ENCODE measurements at places on chromosomes 6 and 20.

- no peak for DNase-seq
Measured at GRCh38 chr6:26457264-26457805, 420 bp upstream of the BTN2A1 start.

- no peak for DNase-seq
Measured at GRCh38 chr6:63672582-63673129, 37.1 kb downstream of the PHF3 start.

- DNase-seq: no peak
Measured at GRCh38 chr20:48766961-48767960, 60.5 kb downstream of the PREX1 start.

DNA sequence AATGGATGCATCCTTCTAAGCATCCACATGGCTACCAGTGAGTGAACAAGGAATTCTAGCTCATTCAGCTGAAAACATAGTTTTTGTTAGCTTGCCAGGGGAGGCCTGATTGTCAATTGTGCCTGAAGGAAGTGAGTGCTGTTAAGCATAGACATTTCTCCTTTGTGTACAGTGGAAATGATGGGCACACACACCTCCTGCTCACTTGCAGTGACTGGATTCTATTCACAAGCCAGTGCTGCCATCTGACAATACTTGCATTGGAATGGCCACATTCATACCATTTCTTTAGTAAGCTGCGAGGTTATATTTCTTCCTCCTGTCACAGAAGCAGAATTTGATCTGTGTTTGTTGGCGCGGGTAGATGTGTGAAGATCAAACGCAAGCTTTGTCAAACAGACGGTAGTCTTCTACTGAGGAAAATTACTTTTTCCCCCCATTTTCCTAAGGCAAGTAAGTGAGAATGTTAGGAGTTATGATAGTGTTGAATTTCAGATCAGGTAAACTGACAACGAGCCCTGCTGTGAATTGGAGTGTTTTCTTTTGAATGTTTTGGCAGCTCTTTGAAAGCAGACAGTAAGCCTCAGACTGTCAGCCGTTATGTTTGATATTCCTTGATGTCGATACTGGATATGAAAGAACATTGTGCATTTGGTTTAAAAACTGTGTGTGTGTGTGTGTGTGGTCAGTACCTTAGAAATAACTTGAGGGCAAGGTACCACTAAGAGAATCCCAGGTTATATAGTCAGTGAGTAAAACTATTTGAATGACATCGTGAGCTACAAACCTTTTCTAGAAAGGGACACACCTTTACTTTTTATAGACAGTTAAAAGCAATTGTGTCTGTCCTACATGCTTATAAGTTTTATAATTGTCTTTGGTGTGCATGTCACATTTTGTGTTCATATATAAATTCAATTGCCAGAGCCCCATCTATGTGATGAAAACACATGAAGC is 84.2 kb upstream of the BMP2 start:
- no peak for DNase-seq

DNA sequence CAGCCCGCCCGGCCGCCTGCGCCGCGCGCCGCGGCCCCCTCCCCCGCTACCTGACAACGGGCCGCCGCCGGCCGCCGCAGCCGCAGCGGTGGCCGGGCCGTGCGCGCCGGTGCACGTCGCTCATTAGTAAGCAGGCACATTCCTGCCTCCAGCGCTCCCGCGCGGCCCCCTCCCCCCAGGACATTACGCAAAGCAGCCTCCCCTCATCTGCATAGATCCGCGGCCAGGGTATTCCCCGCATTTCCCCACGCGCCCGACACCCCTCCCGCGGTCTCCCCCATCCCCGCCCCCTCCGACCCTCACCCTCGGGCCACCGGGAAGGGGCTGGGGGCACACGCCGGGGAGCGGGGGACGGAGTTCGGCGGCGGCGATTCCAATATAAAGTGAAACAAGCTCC is at the start of gene HIVEP2:
HIVEP2 (minus strand) TSS at position 128 of the 397 bp plus-strand sequence. CDS start 170,438 bp downstream, outside the sequence.
- DNase-seq: peak; percentile 59

DNA sequence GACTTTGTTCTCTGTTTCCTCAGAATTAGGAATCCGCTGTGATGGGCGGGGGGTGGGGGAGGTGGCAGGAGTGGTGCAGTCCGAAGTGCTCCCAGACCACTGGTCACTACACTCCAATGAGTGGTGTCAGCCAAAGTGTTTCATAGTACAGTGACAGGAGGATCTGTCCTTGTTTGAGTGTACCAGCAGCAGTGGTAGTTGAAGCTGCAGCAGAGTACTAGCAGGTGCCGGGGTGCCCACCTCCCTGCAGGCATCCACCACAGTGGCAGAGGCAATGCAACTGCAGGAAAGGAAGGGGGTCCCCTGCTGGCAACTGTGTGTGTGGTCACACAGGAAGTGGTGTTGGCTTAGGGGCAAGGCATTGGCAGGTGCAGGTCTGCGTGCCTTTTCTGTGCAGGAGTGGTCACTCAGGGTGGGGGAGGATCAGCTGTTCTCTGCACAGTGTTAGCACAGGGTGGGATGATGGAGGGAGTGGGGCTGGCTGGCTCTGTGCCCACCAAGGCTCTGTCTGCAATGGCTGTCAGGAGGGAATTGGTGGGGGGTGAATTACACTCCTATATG is 9.7 kb downstream of the HLA-DOB start:
- DNase-seq: no peak

GRCh38 chr6:32700391-32701040 is 34.1 kb upstream of the HLA-DQB1 start:
- DNase-seq: no peak

DNA sequence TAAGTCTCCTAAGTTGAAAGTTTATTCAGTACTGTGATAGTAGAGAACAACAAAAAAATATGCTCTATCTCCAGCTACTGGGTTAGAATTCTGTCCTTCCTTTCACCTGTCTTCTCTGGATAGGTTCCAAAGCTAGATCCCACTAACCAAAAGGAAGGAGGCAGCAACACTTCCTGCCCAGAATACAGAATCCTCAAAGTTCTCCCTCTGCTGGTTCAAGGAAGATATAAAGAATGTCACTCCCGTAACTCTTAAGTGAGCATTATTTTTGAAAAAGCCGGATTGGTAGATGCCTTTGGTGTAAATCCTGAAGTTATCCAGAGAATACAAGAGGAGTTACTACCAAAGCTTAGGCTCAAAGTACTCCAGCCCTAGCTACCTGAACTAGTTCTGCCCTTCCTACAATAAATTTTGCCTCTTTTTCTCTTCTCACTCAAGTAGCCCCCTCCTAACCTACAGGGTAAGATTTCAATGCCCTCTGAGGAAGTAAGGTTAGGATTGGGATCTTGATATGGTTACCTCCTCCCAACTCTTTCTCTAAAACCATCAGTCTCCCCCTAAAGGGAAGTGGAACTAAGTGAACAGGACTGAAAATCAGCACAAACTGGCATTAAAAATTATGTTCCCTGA is 26.0 kb upstream of the CRIP3 start:
- no peak for DNase-seq

GRCh38 chr6:33206027-33206863 is 1.8 kb downstream of the HSD17B8 start:
- DNase-seq: no peak

GRCh38 chr20:58877976-58878360 is 25.5 kb downstream of the GNAS start:
- DNase-seq: no peak

DNA sequence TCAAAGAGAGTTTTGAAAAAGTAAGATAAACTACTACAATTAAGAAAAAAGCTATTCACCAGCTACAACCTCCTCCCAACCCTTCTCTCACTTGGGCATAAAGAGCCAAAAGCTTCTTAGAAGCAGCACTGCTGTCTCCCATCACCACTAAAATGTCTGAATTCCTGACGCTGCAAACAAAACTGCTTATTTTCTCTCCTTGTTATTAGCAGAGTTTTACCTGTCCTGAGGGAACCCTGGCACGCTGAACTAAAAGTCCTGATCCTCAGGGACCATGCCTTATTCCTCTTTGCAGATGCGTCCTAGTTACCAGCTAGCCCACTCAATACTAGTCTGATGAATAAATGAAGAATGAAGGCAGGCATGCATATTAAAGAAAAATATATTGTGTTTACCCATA is 1.1 kb downstream of the HACE1 start:
- DNase-seq: no peak

DNA sequence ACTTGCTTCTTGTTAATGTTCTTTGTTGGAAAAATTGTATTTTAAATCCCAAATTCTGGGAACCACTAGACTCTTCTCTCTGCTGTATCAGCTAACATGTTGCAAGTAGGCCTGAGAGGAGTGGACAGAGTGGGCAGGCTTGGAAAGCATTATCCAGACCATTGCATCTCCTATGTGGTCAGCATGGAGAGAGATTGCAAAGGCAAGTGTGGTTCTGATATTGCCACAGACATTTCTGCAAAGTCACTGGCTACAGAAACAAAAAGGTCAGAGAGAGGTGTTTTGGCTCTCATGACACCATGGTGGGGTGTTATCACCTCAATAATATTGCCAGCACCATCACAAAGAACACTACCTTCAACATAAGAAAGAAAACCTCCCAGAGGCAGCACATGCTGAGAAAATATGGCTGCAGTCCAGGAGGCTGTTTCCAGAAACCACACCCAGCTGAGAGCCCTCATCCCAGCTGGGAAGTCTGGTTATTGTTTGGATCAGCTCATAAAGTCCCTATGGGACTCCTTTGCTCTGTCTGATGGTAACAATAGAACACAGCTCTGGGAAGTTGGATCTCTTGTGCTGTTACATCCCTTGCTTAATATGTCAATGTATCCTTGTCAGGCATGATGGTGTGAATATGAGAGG is 78.2 kb upstream of the TBX18 start:
- DNase-seq: no peak

DNA sequence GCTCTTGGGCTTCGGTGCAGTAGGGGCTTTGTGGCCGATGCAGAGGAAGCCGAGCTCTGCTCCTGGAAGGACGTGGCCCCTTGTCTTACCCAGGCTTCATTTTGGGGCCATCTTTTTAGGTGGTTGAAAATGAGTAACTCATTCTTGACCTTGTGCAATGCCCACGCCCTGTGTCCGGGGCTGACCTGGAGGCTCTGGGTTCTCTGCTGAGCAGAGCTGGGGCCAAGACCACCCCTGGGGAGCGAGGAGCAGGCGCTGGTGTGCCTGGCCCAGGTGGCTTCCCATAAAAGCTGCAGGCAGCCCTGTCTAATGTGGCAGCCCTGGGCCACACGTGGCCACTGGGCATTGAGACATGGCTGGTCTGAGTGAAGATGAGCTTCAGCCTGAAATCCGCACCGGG is 25.7 kb downstream of the NTSR1 start:
- DNase-seq: no peak

DNA sequence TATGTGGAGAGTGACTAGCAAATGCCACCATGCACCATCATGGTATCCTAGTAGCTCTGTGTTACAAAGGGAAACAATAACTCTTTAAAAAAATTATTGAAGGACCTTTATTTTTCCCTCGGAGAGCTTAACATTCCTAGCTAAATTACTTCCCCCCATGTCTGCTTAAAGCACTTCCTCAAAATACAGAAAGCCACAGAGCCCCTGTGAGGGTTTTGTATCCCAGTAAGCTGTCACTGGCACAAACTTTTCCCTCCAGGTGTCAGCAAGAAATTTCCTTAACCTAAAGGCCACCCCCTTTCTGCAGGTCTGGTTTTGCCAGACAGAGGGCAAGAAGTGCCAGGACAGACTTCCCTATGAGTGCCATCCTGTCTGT is 340.0 kb upstream of the PRDM1 start:
- no peak for DNase-seq

- peak; percentile 41 for DNase-seq
Measured at GRCh38 chr20:23340524-23340923, 10.1 kb upstream of the NXT1 start.

GRCh38 chr20:47355489-47356219 is 845 bp downstream of the ZMYND8 start:
- DNase-seq: peak; percentile 30

DNA sequence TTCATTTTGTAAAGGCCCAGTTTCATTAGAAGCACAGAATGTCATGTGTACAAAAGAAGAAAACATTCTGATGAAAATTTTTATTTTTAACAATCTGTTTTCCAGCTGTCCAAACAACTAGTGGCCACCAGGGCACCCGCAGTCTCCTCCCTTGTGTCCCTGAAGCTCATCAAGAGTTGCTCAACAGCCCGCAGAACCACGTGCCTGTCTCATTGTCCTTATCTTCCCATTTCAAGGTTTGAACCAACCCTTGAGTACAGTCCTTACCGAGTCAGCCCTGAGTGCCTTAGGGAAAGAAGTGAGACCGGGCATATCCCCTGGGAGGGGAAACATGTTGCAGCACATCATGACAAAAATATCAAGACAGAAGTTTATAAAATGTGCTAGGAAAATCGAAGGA is 15.9 kb upstream of the ZNF133 start:
- no peak for DNase-seq

DNA sequence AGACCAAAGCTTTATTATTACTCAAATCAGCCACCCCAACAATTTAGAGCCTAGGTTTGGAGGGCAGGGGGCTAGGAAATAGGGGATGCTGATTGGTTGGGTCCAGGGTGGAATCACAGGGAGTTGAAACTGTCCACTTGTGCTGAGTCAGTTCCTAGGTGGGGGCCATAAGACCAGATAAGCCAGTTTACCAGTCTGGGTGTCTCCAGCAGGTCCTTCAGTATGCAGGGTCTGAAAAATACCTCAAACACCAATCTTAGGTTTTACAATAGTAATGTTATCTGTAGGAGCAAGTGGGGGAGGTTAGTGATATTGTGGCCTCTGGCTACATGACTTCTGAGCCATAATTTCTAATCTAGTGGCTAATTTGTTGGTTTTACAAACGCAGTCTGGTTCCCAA is 63.2 kb downstream of the UBR2 start:
- DNase-seq: no peak

DNA sequence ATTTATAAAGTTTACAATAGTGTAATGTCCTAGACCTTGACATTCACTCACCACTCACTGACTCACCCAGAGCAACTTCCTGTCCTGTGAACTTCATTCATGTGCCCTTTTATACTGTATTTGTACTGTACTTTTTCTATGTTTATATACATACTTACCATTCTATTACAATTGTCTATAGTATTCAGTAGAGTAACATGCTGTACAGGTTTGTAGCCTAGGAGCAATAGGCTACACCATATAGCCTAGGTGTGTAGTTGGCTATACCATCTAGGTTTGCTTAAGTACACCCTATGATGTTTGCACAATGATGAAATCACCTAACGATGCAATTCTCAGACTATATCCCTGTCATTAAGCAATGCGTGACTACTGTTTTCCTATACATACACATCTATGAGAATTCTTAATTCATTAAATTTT is 17.5 kb downstream of the EDEM2 start:
- no peak for DNase-seq

GRCh38 chr6:7332090-7332745 is 19.2 kb upstream of the SSR1 start:
- no peak for DNase-seq

GRCh38 chr20:61778495-61778863 is 287.2 kb downstream of the TAF4 start:
- DNase-seq: no peak

DNA sequence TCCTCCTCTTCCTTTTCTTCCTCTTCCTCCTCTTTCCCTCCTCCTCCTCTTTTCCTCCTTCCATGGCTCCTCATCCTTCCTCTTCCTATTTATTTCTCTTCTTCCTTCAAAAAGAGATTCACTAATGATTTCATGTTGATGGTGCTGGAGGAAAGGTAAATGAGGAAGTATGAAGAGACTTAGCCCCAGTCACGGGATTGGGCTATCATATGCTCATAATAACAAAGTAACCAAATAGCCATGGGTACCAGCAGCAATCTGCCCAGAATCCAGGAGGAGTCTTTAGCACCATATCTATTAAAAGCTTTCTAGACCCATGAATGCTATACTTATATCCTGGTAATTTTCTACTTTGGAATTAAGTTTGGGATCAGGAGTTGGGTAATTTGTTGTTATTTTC is 910.9 kb upstream of the MAP3K7 start:
- no peak for DNase-seq

- no peak for DNase-seq
Measured at GRCh38 chr20:58682656-58683531, 9.7 kb upstream of the NPEPL1 start.

Data from amygdala (tissue), 56 donors.